ENCODE measurements at places on chromosomes 2 and 18.

DNA sequence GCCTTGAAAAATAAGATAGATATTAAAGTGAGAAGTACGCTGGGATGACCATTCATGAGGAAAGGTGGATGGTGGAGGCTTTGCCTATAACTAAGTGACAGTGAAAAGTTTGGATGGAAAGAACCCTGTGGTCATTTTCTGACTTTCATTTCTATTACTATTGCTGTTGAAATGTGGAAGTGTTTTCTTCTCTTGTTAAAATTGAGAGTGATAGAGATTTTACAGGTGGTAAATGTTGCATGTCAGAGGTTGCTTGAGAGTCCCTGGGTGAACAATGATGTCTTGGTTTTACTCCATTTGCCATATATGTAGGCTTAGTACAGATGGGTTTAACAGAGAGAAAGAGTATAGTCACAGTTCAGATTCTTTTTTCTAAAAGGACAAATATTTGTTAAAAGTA, 18.4 kb downstream of the NCOA1 start:
- no peak for DNase-seq

GRCh38 chr2:147913701-147914480, 69.1 kb downstream of the ACVR2A start:
- no peak for DNase-seq

GRCh38 chr2:39623917-39624316, 41.8 kb upstream of the TMEM178A start:
- DNase-seq: peak; percentile 41

- no peak for DNase-seq
Measured at GRCh38 chr2:65026154-65026553, 30.1 kb upstream of the CEP68 start.

- DNase-seq: no peak
Measured at GRCh38 chr18:75183524-75183923, 25.4 kb downstream of the PTGR3 start.

DNA sequence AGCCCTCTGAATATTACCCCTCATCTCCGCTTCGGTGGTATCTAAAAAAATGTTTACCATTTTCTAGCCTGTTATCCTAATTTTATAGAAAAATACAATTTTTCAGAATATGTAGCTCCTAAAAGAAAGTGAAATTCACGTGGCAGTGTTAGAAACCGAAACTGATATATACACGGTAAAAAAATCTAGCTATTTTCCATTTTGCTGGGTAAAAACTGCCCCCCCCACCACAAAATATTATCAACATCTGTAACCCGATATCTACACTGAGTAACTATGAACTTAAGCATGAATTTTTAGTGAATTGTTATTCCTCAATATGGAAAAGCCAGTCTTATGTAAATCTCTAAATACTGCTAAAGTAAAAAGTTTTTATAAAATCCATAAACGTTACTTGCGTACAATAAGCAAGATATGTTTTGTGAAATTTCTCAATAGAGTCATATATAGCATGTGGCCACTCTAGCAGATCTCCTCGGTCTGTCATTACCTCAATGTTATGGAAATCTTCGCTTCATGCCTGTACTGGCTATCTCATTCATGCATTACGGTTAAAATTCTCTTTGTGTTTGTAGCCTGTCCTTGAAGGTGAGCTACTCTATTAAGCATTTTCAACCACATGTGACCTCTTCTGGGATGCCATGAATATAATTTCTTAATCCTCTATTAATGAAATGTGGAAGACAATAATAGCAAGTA, 524.2 kb downstream of the TRIB2 start:
- DNase-seq: no peak

All from substantia nigra (tissue), 51 donors.